NCI-H510A treated with DMSO at 0.1 percent for 48 hours (cell line): ENCODE measurements at places on chromosomes 6 and 20.

DNA sequence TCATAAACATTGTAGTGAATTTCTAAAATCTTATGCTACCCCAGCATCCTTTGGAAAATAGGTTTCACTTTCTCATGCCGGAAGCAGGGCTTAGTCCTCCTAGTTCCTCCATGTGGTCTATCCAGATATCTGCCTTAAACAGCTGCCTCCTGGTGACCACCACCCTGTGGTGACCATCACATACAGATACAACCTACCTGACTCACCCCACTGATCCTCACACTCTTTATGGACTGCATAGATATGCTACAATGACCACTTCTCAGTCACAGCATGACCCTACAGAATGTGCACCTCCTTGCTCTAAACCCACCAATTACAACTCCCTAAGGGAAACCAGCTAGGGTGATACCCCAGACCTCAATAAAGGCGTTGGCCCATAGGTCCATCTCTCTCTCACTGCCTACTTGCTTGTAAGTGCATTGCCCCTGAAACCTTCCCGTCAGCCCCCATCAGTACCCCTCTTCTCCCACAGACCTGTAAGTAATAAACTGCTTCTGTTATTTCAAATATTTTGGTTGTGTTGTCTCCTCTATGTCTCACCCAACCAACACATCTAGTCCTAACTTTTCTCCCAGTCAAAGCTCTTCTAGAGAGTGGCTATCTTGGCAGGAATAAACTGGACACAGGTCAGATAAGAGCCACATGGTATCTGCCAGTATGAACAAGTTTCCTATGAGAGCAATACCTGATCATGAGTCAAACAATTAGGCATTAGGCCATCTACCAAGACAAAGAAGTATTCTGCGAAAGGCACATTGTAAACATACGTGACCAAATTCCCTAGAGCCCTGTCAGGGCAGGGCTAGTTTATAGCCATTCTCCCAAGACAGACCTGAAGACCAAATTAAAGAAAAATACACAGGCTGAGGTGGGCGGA lies 39.4 kb upstream of the PLEKHG1 start:
- no peak for DNase-seq

GRCh38 chr6:46174904-46175303 lies 4.1 kb upstream of the ENPP5 start:
- no peak for DNase-seq

DNA sequence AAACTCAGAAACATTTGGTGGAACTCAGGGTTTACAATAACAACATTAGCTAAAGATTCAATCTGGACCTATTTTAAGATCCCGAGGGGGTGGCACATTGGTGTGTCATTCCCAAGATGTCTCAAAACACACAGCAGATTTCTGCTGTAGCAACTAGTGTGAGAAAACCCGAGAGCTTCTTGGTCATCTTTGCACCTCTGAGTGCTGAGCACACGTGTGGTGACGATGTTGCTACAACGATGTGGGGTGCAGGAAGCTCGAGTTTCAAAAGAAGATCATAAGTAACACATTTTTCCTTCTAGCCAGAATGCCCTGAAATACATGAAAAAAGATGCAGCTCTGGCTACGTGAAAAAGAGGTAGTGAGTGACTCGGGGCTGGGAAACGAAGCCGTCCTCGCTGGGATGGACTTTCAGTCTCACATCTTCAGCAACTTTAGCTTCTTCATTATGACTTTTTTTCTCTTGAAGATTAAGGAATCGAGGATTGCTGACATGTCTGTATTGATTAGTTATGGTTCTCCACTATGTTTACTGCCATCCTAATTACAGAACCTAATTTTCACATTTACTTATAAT lies 1.5 kb downstream of the RAMACL start:
- DNase-seq: no peak

DNA sequence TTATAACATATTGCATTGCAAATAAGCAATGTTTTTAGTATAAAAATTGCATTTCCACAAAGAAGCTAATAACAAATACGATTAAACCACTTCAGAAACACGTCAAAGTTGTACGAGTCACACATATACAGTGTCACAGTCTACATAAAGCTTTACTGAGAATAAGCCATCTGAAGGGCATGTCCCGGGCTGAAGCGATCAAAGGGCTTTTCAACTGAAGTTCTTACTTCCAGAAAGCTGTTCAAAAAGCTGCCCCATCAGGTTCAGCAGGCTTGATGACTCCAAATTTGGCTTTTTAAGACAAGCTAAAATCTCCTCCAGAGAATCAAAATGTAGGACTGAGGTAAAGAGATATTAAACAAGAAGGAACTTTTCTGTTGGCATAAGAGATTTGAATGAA lies 37.5 kb upstream of the HAO1 start:
- DNase-seq: no peak

DNA sequence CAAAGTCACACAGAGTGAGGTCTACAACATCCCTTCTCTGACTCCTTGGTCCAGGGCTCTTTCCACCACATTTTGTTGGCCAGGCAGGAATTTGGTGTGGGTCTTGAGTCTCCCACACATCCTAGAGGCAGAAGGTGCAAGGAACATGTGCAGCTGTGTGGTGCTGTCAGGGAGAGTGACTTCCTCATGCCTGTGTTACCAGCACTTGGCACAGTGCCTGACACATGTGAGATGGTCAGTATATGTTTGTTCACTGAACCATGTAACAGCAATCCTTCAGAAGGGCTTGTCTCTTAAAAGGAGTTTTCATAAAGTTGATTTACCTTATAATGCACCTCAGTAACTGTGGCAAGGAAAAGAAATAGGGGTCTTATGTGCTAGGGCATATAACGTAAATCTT lies 168.5 kb downstream of the CDC5L start:
- DNase-seq: no peak

DNA sequence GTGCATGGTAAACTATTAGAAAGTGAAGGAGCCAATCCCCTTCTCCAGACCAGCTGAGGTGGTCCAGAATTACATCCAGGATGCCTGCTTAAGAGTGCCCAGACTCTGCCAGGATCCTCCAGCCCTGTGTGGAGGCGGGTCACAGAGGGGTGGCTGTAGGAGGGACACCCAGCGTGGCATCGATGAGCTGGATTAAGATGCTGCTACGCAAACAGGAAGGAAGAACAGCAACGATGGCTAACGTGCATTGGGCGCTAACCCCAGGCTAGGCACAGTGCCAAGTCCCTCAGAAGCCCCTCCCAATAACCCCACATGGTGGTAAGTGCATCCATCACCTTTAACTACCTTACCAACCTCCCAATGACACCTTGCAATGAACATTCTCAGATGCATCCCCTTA lies 63.9 kb upstream of the MRPS10 start:
- DNase-seq: peak; percentile 8

DNA sequence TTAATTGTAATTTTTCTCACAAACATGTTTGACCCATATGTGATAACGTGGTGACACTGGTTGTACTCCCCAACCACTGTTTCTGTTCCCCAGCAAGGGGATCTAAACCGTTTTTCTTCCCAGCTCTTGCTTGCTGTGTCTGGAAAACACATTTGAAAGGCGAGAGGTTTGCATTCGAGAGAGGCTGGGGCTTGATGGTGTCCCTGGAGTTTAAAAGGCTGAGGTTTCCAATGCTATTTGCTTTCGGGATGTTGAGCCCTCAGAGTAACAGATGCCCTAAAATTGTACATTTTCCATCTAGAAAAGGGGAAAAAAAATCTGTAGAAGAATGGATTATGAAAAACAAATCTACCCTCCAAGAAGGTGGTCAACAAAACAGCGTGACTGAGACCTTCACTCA lies 35.4 kb downstream of the AKAP12 start:
- DNase-seq: no peak

DNA sequence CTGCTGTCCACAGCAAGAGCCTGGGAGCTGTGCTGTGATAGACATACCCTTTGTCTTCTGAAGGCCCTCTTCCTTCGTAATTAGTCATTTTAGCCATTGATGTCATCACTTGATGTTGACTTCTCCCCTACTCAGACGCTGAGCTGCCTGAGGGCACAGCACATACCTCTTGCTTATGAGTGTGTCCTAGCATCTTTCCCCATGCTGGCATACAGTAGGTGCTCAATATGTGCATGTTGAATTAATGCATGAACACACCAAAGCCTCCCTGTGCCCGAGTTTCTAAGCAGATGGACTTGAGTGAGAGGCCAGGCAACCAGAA lies 35.8 kb upstream of the FAM83D start:
- no peak for DNase-seq

GRCh38 chr6:14117158-14118090 lies at the start of gene CD83:
CD83 (plus strand) TSS chr6:14117772; CDS start chr6:14117812, 40 bp downstream.
- peak; percentile 32 for DNase-seq

- DNase-seq: no peak
Observed at GRCh38 chr6:155261111-155261900, 2.5 kb upstream of the CLDN20 start.

- no peak for DNase-seq
Observed at GRCh38 chr6:3771407-3772011, 20.0 kb upstream of the PXDC1 start.

- DNase-seq: no peak
Observed at GRCh38 chr6:88134575-88134974, 31.6 kb downstream of the CNR1 start.

GRCh38 chr20:48333707-48334106 lies 494.1 kb downstream of the PREX1 start:
- DNase-seq: no peak

- no peak for DNase-seq
Observed at GRCh38 chr6:290111-290922, 2.0 kb upstream of the DUSP22 start.

DNA sequence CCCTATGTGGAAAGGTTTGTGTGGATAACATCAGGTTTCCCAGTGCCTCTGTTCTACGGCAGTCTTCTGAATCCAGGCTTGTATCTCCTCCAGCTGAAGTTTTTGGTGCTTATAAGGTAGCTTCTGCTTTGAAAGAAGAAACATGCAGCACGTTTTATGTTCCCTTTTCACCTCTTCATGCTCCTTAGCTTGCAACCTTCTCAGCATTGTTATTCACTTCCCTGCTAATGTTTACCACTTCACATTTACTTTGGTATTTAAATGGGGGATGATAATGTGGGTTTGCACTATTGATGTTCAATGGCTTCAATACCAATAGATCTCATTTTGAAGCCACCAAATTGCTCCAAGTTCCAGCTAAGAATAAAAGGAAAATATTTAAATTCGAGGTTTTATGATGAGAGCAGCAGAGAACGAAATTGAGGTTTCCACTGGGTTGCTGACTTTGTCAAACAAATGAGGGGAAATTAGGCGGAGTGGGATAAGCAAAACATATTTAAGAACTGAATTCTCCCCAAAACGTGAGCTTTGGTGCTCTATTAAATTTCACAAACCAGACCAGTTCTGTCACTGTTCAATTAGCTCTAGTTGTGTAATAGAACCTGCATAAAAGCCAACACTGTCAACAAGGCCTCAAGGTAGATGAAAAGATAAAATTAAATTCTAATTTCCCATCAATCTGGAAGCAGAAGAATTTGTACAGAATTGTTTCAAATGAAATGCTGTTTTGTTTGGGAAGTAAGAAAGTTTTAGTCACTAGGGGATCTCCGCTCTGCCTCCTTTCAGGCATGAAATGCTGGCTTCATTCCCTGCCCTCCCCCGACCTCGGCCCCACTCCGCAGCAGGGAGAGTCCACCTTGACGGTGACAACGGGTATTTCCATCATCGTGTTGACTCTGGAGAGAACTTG lies 1.4 kb downstream of the IL22RA2 start:
- no peak for DNase-seq

DNA sequence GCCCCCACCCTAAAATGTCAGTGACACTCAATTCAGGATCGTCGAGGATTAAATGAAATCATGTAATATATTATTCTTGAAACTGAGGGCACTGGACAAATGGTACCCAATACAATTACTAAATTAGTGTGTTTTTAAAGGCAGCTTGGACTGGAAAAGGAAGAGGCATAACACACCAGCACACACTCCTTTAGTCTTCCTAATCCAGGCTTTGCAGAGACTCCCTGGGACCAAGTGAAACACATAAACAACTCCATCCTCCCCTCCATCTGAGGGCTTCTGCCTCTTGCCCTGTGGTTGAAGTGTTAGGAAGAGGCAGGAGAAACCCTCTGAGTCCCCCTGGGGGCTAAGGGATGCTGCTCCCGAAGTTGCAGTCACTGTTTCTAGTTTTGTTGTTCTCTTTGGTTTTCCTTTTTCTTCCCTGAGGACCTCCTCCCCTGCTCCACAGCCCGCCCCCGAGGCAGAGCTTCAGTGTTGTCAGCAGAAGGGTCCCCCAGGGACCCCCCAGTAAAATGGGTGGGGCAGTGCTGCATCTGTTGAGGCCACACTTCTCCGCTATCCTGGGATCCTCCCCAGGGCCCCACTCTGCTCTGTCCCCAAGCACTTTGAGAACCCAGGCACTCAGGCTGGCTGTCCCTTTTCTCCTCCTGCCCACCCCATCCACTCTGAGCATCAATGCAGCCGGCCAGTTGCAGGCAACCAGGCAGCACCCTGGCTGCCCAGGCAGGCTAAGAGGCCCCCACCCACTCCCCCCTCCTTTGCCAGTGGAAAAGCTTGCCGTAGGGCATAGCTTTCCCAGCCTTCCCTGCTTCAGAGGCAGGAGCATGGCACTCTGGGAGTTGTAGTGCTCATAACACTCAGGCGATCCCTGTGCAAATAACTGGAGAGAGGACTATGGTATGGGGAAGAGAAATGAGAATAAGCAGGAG lies 5.9 kb downstream of the TMEM63B start:
- peak; percentile 55 for DNase-seq

- no peak for DNase-seq
Observed at GRCh38 chr6:134624781-134625180, 306.9 kb upstream of the SGK1 start.

DNA sequence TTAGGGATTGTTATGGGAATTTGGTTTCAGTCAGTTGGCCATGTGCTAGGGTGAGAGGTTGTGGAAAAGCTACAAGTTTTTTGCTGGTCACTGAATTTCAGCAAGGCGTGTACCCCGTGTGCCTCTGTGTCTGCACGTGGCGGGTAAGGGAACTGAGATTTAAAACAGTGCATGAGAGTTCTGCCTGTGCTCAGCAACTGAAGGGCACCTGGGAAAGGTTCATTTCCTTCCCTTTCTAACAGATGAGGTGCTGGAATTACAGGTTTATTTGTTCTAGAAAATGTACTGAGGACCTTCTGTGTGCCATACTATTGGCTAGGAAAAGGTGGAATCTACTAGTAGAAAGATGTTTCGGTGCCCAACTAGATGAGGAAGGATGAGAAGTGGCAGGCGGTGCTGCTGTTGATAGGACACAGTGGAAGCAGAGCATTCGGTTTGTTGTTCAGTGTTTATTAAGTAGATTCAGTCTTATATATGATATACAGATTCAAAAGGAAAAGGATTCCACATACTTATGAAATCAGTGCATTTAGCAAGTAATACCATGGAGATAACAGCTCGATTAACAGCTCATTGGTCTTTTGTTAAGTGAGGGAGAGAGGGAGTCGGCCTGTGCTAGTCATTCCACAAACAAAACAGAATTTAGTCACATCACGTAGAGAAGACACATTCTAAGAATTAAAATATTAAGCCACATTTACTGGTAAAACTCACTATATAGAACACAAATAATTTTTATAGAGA lies 84.7 kb downstream of the ASXL1 start:
- DNase-seq: no peak
